ENCODE measurements at places on chromosomes 12 and 14. TPM values are rescaled to one million over a fixed set of nuclear protein-coding genes. Genes with fewer than 3 reads are reported as not detected.
A peak's percentile ranks its signal among the peaks of the same experiment; 100 is the strongest.

SOX5 gene
- 71.4 TPM for total RNA-seq

SPTSSA gene
- total RNA-seq, result 51.8 TPM

RNASE3 gene
- total RNA-seq, result not detected

RPL10L gene
- total RNA-seq, result not detected

COX8C gene
- not detected for total RNA-seq

MFAP5 gene
- 10.0 TPM for total RNA-seq

GDF3 gene
- not detected for total RNA-seq

DNA sequence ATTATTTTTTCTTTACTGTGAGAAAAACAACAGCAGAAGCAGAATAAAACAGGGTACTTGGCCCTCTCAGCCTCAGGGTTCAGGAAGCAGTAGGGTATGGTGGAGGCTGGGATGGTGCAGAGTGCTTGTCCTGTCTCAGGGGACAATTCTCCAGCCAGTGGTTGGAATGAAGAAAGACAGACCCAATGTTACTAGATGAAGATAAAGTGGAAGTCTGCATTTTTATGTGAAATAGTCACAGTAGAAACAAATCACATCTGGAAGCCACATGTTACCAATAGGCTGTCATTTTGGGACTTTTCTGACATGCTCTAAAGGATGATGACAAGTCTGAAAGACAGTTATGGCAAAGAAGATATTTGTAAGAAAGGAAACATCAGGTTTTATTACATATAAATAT lies 32.3 kb downstream of the PROX2 start:
- DNase-seq, result no peak
- H3K27me3 ChIP-seq, result no peaks in the 10 kb centered on the region

DNA sequence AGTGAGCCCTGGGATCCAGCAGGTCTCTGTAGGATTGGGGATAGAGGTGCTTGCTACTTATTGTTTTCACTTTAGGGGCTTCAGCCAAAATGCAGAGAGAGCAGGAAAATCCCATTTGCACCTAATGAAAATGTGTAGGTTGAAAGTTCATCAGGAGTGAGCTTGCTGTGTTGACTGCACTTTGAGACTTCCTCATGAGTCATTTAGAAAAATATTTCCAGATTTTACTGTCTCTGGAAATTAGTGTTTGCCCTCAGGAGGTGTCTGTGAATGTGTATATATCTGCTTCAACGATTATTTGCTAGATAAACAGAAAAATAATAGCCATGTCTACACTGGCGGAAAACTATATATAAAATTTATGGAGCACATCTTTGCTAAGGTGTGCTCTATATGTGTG lies 159.3 kb downstream of the CAND1 start:
- no peaks in the 10 kb centered on the region for H3K27me3 ChIP-seq
- H3K36me3 ChIP-seq, result no peaks in the 10 kb centered on the region
- H3K4me3 ChIP-seq, result no peak overlapping the region
- DNase-seq, result no peak
- peaks cover 27% of the 10 kb centered on the region for H3K4me1 ChIP-seq
- H3K27ac ChIP-seq, result no peak overlapping the region

GRCh38 chr12:77642246-77642645 lies 188.4 kb upstream of the NAV3 start:
- H3K27me3 ChIP-seq, result no peaks in the 10 kb centered on the region
- no peak for DNase-seq
- no peak overlapping the region for H3K4me3 ChIP-seq
- no peak overlapping the region for H3K27ac ChIP-seq

DNA sequence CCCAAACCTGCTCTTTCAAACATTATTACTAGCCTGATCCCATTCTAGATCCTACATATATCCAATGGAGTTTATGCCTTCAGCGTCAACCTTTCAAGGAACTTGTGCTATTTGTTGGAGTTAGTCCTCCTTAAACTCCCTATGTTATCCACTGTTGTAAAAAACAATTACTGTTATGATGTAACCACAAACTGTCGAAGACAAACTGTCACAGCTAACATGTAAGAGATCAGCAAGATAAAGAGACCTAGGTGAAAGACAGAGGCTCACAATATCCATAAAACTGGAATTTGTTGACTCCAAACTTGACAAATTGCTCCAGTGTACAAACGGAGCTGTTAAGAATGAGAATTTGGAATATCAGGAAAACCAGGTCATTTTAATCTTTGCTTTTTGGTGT lies 70.7 kb downstream of the CDK17 start:
- no peak overlapping the region for H3K27ac ChIP-seq
- DNase-seq, result no peak
- H3K4me3 ChIP-seq, result no peak overlapping the region
- H3K27me3 ChIP-seq, result no peaks in the 10 kb centered on the region
- H3K4me1 ChIP-seq, result peaks cover 7% of the 10 kb centered on the region
- peaks cover 2% of the 10 kb centered on the region for H3K36me3 ChIP-seq

GRCh38 chr12:105175397-105175990 lies 60.5 kb downstream of the APPL2 start:
- H3K4me1 ChIP-seq, result no peaks in the 10 kb centered on the region
- no peak for DNase-seq
- H3K27me3 ChIP-seq, result no peaks in the 10 kb centered on the region
- no peak overlapping the region for H3K4me3 ChIP-seq

- H3K4me3 ChIP-seq, result no peak overlapping the region
- H3K36me3 ChIP-seq, result peaks cover 25% of the 10 kb centered on the region
- H3K27ac ChIP-seq, result peak overlapping the region; percentile 15
- no peaks in the 10 kb centered on the region for H3K4me1 ChIP-seq
Measured at GRCh38 chr12:111488271-111488670, 82.5 kb downstream of the SH2B3 start.

GRCh38 chr14:57657487-57657886 lies 163.8 kb upstream of the CCDC198 start:
- H3K27ac ChIP-seq, result no peak overlapping the region
- no peak overlapping the region for H3K4me3 ChIP-seq

DNA sequence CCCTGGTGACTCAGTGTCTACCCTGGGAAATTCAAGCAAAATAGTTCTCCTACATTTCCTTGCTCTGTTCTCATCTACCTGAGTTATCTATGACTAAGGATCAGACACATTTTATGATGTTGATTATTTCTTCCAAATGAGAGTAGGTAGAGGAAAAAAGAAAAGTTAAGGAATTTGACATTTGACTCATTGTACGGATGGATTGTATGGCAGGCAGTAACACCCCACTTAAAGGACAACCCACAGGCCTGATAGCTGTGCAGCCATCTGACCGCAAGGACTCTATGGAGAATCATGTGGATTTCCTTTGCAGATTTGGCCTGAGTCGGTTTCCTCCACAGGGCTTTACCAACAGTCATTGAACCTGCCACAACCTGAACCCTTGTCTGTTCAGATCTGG lies 540.3 kb downstream of the BCL11B start:
- no peaks in the 10 kb centered on the region for H3K27me3 ChIP-seq
- no peak overlapping the region for H3K4me3 ChIP-seq
- H3K36me3 ChIP-seq, result no peaks in the 10 kb centered on the region
- DNase-seq, result no peak
- no peak overlapping the region for H3K27ac ChIP-seq

- peaks cover 8% of the 10 kb centered on the region for H3K4me1 ChIP-seq
- peaks cover 11% of the 10 kb centered on the region for H3K36me3 ChIP-seq
- H3K27ac ChIP-seq, result no peak overlapping the region
- H3K4me3 ChIP-seq, result no peak overlapping the region
Measured at GRCh38 chr12:1373901-1374735, 220.3 kb downstream of the FBXL14 start.

GRCh38 chr14:104280902-104281767 lies 142.7 kb downstream of the KIF26A start:
- no peak overlapping the region for H3K27ac ChIP-seq
- H3K36me3 ChIP-seq, result no peaks in the 10 kb centered on the region
- DNase-seq, result no peak

Measured in lung (tissue), 17 donors.